ENCODE measurements at places on chromosomes 13 and 19. TPM values are rescaled to one million over a fixed set of nuclear protein-coding genes. Genes with fewer than 3 reads are reported as not detected.

DNA sequence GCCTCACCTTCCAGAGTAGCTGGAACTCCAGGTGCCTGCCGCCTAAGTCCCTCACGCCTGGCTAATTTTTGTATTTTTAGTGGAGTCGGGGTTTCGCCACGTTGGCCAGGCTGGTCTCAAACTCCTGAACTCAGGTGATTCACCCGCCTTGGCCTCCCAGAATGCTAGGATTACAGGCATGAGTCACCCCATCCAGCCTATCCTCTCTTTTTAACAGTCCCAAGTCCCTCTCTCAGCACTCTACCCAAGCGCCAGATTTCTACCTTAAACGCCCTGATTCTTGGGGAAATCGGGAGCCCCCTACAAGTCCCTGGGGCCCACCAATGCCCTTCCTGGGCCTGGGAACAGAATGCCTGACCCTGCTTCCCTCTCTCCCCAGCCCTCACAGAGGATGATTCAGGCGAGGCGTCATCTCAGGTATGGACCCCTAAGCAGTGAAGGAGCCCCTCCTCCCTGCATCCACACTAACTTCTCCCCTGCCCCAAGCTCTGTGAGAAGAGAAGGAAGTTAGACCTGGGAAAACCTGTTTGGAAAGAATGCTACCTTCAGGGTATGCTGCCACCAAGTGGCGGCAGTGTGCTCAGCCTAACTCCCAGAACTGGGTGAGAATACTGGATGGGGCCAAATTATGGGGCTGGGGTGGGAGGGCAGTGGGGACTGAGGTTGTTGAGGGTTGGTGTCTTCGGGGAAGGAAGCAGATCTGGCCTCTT is 20.8 kb upstream of the EBI3 start:
- no peak for DNase-seq

DNA sequence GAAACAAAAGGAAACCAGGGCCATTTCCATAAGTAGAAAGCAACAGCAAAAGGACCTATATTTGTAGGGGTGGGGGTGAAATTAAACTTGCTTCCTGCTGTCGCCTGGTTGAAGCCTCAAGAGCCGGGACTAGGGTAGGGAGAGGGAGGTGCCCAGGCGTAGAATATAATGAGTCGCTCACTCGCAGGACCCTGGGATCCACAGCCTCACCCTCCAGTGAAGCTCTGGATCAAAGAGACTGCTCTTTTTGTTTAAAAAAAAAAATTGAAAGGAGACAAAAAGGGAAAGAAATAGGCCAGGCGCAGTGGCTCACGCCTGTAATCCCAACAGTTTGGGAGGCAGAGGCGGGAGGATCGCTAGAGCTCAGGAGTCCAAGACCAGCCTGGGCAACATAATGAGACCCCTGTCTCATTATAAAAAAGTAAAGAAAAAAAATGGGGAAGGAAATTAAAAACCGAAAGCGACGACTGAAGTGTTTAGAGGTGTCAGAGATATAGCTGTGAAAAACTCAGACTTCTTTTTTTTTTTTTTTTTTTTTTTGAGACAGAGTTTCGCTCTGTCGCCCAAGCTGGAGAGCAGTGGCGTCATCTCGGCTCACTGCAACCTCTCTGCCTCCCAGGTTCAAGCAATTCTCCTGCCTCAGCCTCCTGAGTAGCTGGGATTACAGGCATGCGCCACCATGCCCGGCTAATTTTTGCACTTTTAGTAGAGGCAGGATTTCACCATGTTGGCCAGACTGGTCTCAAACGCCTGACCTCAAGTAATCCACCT is 10.9 kb upstream of the ADGRE5 start:
- DNase-seq = no peak

DNA sequence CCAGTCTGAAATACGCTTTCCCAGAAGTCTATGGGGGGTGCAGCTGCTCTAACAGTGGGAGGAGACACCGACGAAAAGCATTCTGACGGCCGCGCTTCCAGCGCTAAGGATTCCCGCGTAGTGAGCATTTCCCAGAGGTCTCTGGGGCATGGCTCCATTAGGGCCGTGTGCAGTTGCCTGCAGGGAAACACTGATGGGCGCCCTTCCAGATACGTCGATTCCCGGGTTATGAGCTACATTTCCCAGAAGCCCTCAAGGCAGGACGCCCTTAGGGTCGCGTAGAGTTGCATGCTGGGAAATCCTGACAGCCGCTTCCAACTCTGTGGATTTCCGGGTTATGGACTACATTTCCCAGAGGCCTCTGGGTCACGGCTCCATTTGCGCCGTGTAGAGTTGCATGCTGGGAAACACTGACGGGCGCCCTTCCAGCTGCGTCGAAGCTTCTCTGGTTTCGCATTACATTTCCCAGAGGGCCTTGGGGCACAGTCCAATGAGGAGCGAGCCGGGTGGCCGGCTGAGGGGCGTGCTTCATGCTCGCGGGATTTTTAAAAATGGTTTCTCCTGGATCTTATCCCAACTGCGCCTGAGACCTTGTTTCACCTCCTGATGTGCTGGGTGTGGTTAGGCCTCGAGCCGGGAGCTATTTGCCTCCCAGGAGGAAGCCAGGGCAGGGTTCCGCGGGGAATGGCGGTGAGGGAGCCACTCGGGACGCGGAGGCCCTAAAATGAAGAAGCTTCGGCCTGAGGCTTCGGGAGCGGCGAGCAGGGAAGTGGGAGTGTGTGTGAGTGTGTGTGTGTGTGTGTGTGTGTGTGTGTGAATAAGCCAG is 17.2 kb upstream of the ZNF331 start:
- peak; percentile 95 for DNase-seq

DNA sequence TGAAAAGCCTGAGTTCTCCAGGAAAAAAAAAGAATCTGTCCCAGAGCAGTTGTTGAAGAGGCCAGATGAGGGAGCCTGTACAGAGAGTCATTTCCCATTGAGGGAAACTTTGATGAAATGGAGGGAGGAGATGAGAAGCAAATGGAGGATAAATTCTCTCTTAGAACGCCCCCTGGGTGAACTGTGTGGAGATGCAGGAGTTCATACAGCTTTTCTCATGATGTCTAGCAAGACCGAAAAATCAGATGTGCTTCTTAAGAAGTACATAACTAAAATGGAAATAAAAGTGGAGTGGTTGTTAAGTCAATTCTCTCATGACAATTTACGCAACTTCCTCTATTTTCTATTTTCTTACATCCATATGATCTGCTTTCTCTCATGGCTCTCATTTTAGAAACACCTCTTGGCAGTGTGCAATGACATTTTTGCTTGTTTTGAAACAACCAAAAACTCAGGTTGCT is 1263.1 kb downstream of the PCDH9 start:
- no peak for DNase-seq

DNA sequence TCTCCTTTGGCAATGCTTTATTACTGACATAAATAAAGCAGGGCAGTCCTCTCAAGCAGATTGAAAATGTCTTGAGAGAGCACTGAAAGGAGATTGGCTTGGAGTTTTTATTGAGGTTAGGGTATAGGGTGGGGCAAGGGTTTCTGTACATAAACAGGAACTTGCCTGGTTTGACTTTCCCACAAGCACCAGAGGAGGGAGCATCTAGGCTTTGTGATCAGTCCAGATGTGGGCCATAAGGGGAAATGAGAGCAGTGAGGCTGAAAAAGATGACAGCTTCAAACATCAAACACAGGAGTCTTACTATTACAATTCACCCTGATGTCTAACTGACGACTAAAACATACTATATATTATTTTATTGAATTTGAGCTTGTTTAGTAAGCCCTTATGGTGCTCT is 260.9 kb downstream of the MTUS2 start:
- DNase-seq = no peak

GRCh38 chr13:107117327-107118012 is 549.5 kb upstream of the ARGLU1 start:
- DNase-seq = no peak

Gene ZNF625
- total RNA-seq = 13.3 TPM
